HepG2 (cell line): ENCODE measurements at places on chromosomes 7 and 10.
A peak's percentile ranks its signal among the peaks of the same experiment; 100 is the strongest.

GRCh38 chr10:55629793-55630490 is 731.1 kb downstream of the ZWINT start:
- peak; percentile 6 for DNase-seq

DNA sequence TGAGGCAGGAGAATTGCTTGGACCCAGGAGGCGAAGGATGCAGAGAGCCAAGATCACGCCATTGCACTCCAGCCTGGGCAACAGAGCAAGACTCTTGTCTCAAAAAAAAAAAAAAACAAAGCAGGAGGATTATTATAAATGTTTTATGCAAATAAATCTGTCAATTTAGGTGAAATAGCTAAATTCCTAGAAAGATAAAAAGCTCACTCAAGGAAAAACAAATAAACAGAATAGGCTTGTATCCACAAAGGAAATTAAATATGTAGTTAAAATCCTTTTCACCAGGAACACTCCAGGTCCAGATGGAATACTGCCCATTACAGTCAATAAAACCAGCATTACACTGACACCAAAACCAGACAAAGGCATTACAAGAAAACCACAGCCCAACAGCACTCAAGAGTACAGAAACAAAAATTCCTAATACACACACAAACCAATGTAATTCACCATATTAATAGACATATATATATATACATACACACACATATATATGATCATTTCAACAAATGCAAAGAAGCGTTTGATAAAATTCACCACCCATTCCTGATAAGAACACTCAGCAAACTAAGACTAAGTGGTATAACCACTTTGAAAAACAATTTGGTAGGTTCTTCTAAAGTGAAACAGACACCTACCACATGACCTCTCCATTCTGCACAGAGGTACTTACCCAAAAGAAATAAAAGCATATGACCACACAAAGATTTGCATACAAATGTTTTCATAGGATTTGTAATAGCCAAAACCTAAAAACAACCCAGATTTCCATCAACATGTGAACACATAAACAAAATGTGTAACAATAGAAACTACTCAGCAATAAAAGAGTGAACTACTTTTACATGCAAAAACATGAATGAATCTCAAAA is 38.8 kb downstream of the ABI1 start:
- DNase-seq, result no peak

- DNase-seq, result no peak
These were observed 36.6 kb downstream of the RHEB start for GRCh38 chr7:151482883-151483710.

- DNase-seq, result no peak
These were observed 164.3 kb upstream of the SVIL start for GRCh38 chr10:29798921-29799690.

DNA sequence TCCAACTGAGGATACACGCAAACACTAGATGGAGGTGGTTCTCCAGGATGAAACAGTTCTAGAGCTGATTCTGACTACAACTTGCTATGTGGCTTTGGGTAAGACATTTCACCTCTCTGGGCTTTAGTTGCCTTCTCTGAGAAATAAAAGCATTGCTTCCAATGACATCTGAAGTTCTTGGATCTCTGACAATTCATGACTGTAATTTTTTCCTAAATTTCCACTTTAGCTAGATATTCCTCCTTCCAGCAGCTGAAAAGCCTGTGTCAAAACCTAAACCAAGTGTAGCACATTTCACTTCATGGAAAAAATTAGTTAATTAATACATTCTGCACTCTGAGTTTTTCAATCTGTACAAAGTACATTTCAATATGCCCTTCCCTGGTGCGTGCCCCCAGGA is 50.0 kb upstream of the ANK3 start:
- no peak for DNase-seq

- peak; percentile 59 for DNase-seq
These were observed 86.2 kb upstream of the ANLN start for GRCh38 chr7:36303202-36304098.

DNA sequence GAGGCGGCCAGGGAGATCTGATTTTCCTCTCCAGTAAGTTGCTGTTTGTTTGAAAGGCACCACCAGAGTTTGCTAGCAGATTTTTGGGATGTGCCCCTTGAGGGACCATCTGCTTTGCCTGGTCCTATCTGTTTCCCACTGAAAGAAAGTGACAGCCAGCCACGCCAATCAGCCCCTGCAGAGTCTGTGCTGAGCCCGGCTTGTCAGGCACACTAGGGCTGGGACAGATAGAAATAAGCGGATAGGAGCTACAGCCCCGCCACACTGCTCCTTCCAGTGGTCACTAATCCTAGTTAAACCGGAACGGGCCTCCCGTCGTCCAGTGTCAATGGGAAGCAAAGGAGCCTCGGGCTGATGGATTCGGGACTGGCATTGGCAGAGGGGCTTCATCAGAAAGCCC is 161.9 kb upstream of the PRR15 start:
- no peak for DNase-seq
